Left ventricle myocardium superior (tissue), 1 donor: ENCODE measurements at places on chromosomes 11 and 22. TPM values are rescaled to one million over a fixed set of nuclear protein-coding genes. Genes with fewer than 3 reads are reported as not detected.

The NXPE2 gene
- total RNA-seq: 0.12 TPM

The NRGN gene
- 4.1 TPM for total RNA-seq

- DNase-seq: no peak
These were observed 435.2 kb upstream of the B3GAT1 start for GRCh38 chr11:134847083-134847715.

The OPCML gene
- 0.37 TPM for total RNA-seq

DNA sequence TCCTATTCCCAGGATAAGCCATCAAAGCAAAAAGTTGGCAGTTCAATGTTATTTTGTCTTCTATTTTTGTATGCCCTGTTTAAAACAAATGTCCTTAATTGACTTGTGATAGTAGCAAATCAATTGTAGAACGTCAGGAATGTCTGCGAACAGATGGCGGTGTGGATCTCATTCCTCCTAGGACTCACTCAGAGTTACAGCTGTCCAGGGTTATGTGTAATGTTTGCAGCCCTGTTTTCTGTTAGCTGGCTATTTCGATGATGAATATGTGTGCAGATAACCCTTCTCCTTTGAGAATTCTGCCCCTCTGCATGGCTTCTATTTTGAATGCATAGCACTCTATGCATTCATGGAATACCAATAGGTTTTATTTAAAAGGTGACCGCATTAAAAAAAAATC is 1248.0 kb upstream of the CNTN5 start:
- no peak for DNase-seq

- DNase-seq: peak; percentile 10
These were observed 10.4 kb downstream of the OAF start for GRCh38 chr11:120221115-120221752.

The CSF2RB gene
- 3.2 TPM for total RNA-seq

DNA sequence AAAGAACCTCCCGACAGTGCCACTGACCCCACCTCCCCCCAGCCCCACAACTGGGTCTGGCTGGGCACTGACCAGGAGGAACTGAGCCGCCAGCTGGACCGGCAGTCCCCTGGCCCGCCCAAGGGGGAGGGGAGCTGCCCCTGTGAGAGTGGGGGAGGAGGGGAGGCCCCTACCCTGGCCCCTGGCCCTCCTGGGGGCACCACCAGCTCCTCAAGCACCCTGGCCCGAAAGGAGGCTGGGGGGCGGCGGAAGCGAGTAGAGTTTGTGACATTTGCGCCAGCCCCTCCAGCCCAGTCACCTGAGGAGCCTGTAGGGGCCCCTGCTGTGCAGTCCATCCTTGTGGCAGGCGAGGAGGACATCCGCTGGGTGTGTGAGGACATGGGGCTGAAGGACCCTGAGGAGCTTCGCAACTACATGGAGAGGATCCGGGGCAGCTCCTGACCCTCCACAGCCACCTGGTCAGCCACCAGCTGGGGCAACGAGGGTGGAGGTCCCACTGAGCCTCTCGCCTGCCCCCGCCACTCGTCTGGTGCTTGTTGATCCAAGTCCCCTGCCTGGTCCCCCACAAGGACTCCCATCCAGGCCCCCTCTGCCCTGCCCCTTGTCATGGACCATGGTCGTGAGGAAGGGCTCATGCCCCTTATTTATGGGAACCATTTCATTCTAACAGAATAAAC is 12.3 kb downstream of the TMEM132A start:
- no peak for DNase-seq

The FOLR1 gene
- 0.50 TPM for total RNA-seq

The PACSIN3 gene
- total RNA-seq: 150 TPM

GRCh38 chr11:87491381-87491780 is 453.6 kb downstream of the TMEM135 start:
- no peak for DNase-seq

- DNase-seq: no peak
These were observed 50.5 kb downstream of the IGSF9B start for GRCh38 chr11:133906241-133906640.

GRCh38 chr11:63448646-63449045 is 42.3 kb downstream of the PLAAT5 start:
- DNase-seq: no peak

GRCh38 chr11:1202154-1202775 is 20.6 kb upstream of the MUC5B start:
- peak; percentile 22 for DNase-seq

The FIBIN gene
- 6.8 TPM for total RNA-seq
